ENCODE measurements at places on chromosomes 6 and 20.

- peak; percentile 91 for DNase-seq
These were observed at the start of gene TCFL5 for GRCh38 chr20:62861726-62862336. Gene TCFL5 (minus strand): TSS chr20:62861822. CDS start chr20:62861670, 152 bp downstream.

DNA sequence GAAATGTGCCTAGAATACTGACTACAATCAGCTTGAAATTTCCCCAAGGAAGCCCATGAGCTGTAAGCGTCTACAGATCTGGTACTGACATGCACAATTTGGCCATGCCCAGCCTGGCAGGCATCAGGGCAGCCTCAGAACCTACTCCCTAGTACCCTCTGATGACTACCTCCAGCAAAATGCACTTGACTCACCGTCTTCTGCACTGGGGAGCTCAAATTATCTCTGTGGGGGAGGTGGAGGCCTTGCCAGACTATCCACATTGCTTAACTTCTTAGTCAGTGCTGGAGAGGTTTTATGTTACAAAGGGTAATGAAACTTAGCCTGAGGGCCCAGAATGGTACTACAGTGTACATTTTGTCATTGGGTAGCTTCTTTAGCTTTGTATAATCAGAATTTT is 126.0 kb upstream of the ADGRF1 start:
- no peak for DNase-seq

DNA sequence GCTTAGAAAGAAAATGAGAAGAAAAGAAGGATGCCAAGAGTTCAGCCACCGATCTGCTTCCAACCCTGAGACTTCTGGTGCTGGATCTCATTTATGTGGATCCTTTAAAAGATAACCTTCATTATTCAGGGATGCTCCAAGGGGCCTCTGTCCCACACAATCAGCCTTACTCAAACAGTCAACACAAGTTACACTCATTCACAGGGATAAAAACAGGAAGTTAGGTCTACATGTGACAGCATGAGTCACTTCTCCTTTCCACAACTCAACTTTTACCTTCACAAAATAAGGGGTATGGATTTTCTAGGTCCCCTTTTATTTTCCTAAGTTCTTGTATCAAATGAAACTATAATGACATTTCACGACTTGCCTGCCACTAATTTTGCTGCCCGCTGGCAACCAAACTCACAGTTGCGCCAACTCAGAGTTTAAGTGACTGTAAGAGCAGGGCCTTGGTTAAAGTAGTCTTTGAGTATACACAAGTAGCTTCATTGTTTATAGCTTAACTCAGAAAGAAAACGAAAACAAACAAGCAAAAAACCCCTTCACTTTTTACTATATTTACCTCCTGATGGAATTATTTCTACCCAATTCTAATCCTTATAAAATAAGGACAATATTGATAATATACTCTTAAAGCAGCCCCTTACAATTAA is 278.8 kb upstream of the RUNX2 start:
- DNase-seq = no peak

GRCh38 chr6:37691904-37692806 is 5.5 kb downstream of the MDGA1 start:
- peak; percentile 73 for DNase-seq

DNA sequence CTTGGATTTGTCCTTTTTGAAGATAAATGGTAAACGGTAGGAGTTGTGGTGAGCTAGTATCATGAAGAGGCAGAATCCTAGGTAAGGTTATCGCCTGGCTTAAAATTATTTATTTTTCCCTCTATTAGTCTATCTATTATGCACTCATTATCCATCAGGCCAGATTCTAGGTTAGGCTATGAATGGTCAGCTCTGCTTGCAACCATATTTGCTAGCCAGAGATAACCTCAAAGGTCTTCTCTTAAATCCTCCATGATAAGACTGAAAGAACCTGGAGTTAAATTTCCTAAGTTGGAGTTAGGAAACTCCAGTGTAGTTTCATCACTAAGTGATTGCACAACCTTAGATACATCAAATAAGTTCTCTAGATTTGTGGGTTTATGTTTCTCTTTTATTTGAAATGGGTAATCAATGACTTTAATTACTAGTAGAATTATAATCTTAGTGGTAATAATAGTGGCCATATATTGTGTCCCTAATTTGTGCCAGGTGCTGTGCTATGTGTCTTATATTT is 302.1 kb upstream of the RUNX2 start:
- DNase-seq = no peak

GRCh38 chr6:21850691-21851090 is 257.1 kb downstream of the SOX4 start:
- DNase-seq = no peak

- DNase-seq = no peak
These were observed 31.4 kb downstream of the RAMACL start for GRCh38 chr6:166555086-166555485.

DNA sequence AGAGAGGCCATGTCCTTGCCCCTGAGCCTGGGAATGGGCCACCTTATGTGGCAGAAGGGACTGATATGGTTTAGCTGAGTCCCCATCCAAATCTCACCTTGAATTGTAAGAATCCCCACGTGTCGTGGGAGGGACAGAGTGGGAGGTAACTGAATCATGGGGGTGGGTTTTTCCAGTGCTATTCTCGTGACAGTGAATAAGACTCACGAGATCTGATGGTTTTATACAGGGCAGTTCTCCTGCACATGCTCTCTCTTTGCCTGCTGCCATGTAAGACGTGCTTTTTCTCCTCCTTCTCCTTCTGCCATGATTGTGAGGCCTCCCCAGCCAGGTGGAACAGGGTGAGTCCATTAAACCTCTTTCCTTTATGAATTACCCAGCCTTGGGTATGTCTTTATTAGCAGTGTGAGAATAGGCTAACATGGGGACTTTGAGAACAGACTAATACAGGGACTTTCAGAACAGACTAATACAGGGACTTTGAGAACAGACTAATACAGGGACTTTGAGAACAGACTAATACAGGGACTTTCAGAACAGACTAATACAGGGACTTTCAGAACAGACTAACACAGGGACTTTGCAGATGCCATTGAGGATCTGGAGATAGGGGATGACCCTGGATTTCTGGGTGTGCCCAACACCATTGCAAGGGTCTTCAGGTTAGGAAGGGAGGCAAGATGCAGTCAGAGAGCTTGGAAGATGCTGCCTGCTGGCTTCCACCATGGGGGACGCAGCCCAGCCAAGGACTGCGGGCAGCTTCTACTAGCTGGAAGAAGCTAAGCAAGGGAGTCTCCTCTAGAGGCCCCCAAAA is 86.9 kb downstream of the RAMACL start:
- DNase-seq = no peak

DNA sequence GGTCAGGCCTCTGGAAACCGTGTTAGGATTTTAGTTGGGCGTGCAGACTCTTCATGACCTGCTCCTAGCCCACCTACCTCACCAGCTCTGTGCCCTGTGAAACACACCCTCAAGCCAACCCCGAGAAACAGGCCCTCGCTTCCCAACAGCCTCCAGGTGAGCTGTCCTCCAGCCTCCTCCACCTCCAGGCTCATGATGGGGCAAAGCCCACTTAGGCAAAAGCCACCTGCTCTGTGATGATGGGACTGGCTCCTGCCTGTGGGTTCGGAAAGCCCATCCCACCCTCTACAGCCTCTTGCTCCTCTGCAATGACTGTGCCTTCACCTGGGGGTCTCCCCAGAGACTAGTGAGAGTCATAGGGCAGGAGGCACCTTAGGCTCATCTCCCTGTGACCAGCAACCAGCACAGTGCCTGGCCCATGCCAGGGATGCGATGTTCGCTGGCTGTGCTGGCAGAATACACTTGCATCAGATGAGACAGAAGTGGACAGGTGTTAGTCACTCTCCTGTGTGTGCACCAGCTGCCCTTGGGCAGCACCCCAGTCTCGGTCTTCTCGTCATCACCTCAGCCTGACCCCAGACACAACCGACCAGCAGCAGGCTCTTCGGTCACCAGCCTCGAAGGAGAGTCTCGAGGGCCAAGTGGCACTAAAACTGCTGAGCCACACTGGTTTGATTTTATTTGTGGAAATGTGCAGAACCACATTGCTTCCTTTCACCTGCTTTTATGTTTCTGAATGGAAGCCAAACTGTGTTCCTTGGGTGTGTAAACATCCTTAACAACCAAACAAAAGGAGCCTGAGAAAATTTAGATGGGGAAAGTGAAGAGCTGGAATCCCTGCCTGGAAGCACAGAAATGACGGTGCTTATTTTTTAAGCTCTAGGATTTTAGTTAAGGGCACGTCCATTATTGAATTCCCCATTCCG is 10.7 kb downstream of the PXDC1 start:
- no peak for DNase-seq

- no peak for DNase-seq
These were observed 23.8 kb downstream of the PLCB4 start for GRCh38 chr20:9092655-9093054.

- no peak for DNase-seq
These were observed 163.6 kb downstream of the EYA2 start for GRCh38 chr20:47058236-47058635.

DNA sequence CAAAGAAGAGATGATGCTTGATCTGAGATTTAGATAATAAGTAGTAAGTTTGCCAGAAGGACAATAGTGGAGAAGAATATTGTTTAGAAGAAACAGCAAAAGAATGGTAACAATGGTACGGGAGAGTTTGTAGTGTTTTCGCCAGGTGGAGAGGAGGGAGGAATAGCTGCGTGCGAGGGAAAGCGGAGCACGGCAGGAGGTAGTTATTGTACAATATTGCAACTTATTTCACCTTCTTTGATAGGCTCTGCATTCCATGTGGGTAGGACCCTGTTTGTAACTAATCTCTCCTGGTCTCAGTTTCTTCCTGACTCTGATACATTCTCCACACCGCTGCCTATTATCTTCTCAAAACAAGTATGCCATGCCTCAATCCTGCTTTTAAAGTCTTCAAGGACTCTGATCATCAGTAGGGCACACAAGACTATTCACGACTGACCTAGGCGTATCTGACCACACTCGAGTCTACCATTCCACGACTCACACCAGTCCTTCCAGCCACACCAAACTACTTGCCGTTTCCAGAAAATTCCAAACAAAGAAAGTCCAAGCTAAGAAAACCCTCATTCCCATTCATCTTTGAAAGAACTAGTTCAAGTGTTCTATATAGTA is 1.1 kb downstream of the PPIL4 start:
- no peak for DNase-seq

DNA sequence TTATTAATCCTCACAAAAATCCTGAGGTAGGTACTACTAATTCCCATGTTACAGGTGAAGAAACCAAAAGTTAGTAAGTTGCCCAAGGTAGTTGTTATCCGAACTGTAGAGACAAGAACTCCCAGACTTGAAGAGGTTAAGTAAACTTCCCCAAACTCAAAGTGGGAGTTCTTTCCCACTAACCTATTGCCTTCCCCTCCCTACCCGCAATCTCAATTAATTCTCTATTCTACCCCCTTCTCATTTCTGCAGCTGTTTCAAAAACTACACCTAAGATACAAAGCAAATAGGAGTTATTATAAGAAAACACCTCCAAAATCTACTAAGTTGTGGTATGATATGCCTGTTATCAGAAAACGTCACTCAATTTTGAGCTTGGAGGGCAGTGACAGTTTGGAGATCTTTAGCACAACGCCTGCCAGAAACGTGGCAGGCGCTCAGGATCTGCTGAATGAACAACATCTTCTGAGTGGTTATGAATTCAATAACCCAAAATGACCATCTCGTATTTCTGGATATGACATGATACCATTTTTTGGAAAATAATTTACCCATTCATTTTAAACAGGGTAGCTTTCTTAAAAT is 7.1 kb downstream of the CSNK2A1 start:
- DNase-seq = peak; percentile 66

DNA sequence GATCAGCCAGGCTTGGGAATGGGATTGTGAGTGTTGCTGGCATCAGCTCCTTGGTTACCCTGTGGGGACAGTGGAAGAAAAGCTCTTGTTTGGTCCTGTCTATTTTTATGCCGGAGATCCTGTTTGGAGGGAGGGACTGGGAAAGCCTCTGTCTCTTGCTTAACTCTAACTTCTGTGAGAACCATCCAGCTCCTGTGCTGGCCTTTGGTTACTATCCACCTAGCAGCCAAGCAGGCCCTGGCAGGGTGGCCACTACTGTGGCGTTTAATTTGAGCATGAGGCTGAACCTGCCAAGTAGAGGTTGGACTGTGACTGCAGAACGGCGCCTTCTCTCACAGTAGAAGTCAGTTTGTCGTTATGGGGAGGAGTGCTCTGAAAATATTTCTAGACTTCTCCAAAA is 193.3 kb downstream of the UTRN start:
- DNase-seq = no peak

GRCh38 chr6:147903321-147903720 is 394.8 kb downstream of the SAMD5 start:
- DNase-seq = no peak

DNA sequence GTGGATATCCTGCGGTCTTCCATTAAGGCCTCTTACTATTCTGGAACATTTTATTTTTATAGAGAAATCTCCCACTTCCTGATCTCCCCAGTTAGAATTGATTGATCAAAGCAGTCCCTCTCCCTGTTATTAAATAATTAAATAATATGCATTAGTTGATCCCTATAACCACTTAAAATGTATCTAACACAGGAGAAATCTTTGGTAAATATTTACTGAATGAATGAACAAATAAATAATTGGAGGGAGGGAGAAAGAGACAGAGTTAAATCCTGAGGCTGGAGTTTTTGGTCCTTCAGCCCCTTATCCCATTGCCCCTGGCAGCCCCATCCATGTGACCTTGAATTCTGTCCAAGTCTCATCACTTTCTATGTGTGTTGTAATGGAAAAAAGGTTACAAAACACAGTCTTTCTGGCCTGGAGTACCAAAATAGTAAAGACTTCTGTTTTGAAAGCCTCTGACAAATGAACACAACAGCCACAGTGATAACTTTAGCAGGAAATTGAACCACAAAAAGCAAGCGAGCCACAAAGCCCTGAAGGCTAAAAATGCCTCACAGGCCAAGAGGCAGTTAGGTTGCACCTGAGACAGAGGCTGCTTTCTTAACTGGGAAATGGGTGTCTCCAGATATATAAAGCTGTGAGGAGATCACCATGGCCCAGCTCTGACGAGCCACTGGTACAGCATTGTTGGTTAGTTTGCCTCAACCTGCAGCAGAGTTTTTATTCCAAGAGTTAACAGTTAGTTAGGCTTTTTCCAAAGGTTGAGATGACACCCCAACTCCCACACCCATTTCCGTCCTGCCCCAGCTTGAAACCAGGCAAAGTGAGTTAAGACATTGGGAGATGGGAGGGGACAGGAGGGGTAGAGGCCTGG is 11.3 kb downstream of the NT5E start:
- DNase-seq = no peak

GRCh38 chr20:25495189-25495824 is 87.8 kb downstream of the GINS1 start:
- no peak for DNase-seq

DNA sequence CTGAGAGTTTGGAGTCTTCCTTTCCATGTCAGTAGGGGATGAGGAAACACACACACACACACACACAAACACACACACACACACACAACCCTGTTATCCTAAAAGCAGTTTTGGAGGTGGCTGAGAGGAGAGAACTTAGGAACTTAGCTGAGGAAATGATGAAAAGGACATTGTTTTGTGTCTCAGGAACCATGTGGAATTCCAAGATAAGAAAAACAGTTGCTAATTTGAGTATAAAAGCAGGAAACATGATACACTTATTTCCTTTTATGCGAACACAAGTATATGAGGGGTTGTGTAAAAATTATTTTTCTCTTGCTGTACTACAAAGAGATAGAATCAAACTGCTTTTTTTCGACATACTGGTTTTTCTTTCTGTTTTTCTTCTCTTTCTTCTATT is at the start of gene MYCT1:
MYCT1 (plus strand) TSS at position 264 of the 400 bp plus-strand sequence; CDS start at position 270, 6 bp downstream.
- no peak for DNase-seq

- DNase-seq = no peak
These were observed 13.5 kb downstream of the PFDN4 start for GRCh38 chr20:54221353-54221752.

GRCh38 chr6:103079867-103080266 is 1686.4 kb downstream of the GRIK2 start:
- no peak for DNase-seq

GRCh38 chr6:12962529-12962928 is 246.0 kb downstream of the PHACTR1 start:
- DNase-seq = no peak
